ENCODE measurements at places on chromosomes 5 and 9.

DNA sequence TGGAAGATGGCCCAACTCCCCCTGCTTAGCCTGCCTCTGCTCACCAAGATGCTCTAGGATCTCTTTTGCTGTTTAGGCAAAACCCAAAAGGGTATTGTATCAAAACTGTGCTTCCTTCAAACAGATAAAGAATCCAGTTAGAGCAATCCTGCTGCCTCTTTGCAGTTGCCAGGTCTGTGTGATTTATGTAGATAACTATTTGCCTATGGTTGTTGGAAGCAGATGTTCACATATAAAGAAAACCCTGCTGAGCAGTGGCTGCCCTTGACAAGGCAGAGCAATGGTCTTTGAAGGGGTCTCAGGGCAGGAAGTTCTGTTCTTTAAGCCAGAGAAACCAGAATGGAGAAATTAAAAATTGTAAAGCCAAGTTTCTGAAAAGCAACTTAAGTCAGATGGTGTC, 68.6 kb downstream of the LRRC70 start:
- no peak for DNase-seq
- H3K27me3 ChIP-seq = no peaks in the 10 kb centered on the region
- H3K4me3 ChIP-seq = no peak overlapping the region
- no peaks in the 10 kb centered on the region for H3K4me1 ChIP-seq
- no peaks in the 10 kb centered on the region for H3K36me3 ChIP-seq

GRCh38 chr9:110472111-110472510, 107.4 kb downstream of the SVEP1 start:
- no peaks in the 10 kb centered on the region for H3K4me1 ChIP-seq
- H3K27ac ChIP-seq = no peak overlapping the region
- H3K4me3 ChIP-seq = no peak overlapping the region
- DNase-seq = no peak

DNA sequence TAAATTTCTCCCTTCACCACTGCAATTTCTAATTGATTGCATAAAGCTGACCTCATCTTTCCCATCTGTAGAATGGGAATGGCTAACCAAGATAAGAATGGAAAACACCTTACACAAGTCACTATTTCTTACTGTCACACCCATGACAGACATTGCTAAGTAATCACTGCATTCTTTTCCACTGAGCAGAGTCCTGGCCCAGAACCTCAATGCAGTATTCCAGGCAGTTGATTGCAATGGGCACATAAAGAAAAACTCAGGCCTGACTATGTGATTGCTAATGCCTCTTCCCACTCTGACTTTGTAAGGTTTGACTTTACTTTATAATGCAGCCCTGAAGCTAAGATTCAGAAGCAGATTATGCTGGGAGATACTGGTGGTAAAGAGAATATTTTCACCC, 29.3 kb downstream of the TRIM32 start:
- H3K27ac ChIP-seq = no peak overlapping the region
- H3K4me3 ChIP-seq = no peak overlapping the region
- no peaks in the 10 kb centered on the region for H3K27me3 ChIP-seq
- no peaks in the 10 kb centered on the region for H3K36me3 ChIP-seq
- no peaks in the 10 kb centered on the region for H3K4me1 ChIP-seq

GRCh38 chr5:14261235-14261634, 118.1 kb downstream of the TRIO start:
- H3K4me3 ChIP-seq = no peak overlapping the region
- peaks cover 47% of the 10 kb centered on the region for H3K4me1 ChIP-seq

DNA sequence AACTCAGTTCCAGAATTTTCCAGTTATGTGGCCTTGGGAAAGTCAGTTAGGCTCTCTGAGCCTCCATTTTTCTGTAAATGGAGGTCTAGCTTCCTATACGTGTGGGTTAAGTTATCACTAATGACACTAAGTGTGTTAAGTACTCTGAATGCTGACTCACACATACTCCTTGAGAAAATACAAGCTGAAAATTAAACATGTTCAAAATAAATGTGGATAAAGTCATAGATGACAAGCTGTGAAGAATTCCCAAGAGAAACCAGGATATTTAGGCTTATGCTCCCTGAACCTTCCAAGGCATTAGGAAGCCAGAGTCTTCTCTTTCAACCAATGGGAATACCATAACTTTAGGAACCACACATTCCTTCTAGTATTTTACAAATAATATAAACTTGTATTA, 58.1 kb downstream of the ABCA1 start:
- H3K27ac ChIP-seq = peak overlapping the region; percentile 30
- peaks cover 79% of the 10 kb centered on the region for H3K4me1 ChIP-seq
- DNase-seq = no peak
- no peaks in the 10 kb centered on the region for H3K27me3 ChIP-seq

DNA sequence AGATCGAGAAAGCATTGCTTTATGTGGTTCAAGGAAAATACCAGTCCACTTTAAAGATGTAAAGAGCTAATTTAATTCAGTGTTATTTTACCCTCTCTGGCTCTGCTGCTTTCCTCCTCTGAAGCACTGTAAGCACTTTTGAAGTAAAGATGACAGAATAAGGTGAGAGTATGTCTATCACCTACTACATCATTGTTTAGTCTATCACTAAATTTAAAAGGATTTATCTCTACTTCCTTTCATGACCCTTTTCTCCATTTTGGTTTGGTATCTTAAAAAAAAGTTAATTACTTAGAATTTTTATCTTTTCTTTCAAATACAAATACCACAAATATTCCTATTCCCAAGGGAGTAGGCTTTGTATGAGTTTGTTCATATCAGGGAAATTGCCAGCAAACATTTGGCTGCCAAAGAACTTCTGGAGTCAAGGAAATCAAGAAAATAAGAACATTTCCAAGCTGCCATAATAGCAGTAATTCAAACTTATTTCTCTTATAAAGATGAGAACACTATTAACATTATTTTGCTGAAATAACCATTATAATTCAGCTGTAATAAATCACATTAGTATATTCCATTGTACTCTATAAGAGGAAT, 77.8 kb downstream of the SLC38A9 start:
- peaks cover 37% of the 10 kb centered on the region for H3K4me1 ChIP-seq
- 0 out of 2 replicates have a peak, but pooled peaks cover 7% of the 10 kb centered on the region for H3K36me3 ChIP-seq
- no peak for DNase-seq
- no peak overlapping the region for H3K4me3 ChIP-seq
- H3K27me3 ChIP-seq = no peaks in the 10 kb centered on the region

DNA sequence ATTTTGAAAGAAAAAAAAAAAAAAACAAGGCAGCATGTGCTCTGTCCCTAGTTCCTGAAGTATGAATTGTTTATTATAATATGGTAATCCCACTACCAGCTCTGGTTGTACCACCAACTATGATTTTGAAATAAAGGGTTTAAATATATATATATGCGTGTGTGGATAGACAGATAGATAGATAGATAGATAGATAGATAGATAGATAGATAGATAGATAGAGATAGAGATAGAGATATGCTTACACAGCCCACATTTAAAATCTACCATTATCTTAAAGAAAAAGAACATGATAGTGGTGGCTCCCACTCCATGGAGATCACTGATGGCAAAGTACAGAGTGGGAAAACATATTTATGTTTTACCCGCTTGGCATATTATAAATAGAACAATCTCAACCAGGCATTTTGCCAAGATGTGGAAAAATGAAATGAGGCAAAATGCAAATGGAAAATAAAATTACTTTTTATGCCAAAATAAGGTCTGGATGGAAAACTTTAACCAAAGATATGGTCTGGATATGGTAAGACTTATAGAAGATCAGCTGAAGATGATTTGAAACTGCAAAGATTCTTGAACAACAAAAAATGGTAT, 170.0 kb downstream of the ARL15 start:
- no peaks in the 10 kb centered on the region for H3K4me1 ChIP-seq
- no peak for DNase-seq
- H3K27ac ChIP-seq = no peak overlapping the region
- H3K4me3 ChIP-seq = no peak overlapping the region

Data from SJSA1 (cell line).